Adipocyte (in vitro differentiated cells): ENCODE measurements at places on chromosomes 6 and 20.

DNA sequence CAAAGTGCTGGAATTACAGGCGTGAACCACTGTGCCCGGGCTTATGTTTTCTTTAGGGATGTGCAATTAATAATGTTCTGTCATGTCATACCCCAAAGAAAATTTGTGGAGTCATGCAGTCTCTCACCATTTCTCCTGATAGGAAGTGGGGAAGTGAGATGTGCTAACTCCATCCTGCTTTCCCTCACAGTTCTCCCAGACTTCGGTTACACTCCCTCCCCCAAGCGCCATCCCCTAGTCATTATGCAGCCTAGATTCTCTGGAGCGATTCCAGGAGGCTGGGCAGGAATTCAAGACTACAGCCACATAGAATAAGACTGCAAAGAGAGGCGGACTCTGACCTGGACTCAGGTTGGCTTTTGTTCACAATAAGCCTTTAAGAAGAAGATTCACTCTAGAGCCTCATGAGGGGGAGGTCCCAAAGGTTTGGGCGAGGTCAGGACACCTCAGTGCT lies 271.4 kb downstream of the ALDH8A1 start:
- no peak for DNase-seq

DNA sequence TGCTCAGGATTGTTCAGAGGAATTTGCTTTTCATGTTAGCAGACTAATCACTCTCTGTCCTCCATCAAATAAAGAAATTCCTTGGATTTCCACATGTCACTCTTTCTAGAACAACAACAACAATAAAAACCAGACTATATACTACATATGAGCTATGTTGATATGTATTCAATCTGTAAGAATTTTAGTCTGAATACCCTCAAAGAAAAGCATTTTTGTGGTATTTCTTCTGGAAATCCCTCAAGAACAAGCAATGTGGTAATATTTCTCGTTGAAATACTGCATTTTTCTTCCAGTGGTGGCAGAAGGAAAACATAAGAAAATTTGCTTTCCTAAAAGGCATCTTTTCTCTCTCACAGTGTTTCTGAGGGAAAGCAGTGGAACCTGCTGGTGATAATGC lies 312.6 kb upstream of the RSPO3 start:
- peak; percentile 86 for DNase-seq

- no peak for DNase-seq
These were observed 24.3 kb upstream of the HDGFL1 start for GRCh38 chr6:22545051-22545450.

- DNase-seq, result no peak
These were observed 133.6 kb downstream of the SH3BGRL2 start for GRCh38 chr6:79764747-79765146.

DNA sequence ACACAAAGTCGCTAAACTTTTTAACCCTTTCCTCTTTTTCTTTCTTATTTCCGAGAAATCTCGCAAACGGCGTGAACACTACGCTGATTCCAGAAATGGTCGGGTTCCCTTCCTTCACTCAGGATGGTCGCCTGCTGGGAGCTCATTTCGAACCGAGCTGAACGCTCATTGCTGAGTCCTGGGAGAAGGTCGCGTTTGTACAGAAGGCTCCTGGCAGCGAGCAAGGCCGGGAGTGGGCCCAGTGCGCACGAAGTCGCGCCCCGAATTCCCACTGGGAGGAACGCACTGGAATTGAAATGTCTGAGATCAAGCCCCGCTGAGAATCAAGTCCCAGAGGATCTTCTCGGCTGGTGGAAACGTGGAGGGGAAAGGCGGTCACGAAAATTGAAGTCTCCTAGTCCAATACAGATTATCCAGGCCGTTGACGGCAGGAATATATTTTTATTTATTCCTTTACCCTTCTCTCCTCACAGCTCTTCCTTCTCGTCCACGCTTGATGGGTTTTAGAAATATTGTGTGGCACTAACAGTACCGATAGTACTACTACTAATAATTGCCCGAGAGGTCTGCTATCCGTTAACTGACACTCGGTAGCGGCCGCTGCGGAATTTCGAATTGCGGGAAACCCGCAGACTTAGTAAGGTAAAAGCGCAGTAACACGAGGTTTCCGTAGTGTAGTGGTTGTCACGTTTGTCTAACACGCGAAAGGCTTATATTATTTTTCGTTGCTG lies 207.2 kb upstream of the ZNF184 start:
- DNase-seq, result no peak

DNA sequence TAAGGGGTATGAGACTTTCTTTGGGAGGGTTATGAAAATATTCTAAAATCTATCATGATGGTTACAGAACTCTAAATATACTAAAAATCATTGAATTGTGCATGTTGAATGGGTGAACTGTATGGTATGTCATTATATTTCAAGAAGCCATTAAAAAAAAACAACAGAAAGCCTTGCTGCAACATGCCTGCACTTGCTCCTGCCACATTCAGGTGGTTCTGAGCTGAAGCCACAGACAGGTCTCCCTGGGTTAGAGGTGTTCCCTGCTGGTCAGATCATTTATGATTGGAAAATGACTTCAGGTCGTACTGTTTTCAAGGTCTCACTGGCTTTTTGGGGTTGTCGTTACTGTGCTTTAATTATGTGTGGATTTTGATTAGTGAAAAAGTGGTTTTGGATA lies 13.3 kb downstream of the GMPR start:
- no peak for DNase-seq

DNA sequence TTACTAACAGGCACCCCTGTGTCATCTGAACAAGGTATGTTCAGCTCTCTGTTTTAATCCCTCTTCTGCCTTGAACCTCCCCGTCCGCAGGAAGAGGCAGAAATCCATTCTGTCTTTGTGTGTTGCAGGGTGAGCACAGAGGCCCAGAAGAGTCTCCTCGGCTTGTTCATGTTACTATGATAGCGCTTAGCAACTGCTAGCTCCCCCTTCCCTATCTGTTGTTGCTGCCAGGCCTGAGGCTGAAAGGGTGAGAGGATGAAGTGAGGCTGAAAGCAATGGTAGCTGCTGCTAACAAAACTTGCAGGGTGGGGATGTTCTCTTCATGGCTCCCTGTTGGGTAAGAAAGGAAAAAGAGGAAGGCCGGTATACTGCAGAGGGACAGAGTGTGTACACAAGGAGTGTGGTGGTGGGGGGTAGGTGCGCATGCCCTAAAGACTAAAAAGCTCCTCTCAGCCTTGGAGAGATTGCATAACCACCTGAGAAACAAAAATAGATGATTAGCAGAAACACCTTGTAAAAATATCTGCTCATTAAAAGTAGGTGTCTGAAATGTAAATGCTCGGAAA lies 55.2 kb upstream of the CITED2 start:
- no peak for DNase-seq

GRCh38 chr20:41783423-41784208 lies 165.4 kb upstream of the CHD6 start:
- DNase-seq, result no peak

DNA sequence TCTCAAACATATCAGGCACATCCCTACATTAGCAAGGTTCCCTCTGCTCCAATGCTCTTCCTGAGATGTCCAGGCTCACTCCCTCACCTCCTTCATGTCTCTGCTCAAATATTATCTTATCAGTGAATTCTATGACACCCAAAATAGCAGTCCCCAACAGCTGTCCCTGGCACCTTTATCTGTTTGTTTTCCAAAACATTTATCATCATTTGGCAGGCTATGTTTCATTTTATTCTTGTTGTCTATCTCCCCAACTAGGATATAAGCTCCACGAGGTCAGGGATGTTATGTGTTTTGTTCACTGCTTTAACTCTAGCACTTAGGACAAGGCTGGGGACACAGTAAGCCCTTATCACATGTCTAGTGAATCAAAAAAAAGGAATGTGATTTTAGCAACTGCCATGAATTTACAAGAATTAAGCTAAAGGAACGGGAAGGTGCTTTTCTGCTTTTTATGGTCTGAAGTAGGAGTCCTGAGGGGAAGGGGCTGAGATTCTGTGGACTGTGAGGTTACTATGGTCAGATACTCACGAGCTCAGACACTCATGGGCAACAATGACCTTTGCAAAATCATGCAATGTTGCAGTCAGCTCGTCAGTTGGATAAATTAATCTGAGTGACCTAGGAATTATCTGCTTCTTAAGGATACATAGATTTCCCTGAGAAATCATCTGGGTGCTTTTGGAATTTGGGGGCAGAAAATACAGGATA lies 1.9 kb upstream of the IL22RA2 start:
- DNase-seq, result no peak

DNA sequence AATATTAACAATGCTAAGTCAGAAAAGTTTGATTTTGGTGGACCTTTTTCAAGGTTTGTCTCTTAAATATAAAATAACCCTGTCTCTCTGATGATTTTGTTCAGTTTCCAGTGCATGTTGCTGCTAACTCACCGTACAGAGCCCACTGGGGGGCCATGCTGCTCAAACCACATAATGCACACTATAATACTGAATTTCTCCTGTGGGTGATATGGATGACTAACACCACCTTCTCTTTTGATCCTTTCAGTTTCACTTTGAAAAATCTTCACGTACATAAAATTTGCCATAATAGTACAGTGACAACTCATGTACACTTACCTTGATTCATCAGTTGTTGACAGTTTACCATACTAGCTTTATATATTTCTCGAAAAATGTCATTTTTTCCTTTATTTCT lies 506.6 kb upstream of the MAN1A1 start:
- peak; percentile 6 for DNase-seq

GRCh38 chr20:46771195-46771588 lies 61.7 kb downstream of the SLC2A10 start:
- DNase-seq, result no peak

- no peak for DNase-seq
These were observed 107.0 kb downstream of the HIVEP1 start for GRCh38 chr6:12119085-12119588.

DNA sequence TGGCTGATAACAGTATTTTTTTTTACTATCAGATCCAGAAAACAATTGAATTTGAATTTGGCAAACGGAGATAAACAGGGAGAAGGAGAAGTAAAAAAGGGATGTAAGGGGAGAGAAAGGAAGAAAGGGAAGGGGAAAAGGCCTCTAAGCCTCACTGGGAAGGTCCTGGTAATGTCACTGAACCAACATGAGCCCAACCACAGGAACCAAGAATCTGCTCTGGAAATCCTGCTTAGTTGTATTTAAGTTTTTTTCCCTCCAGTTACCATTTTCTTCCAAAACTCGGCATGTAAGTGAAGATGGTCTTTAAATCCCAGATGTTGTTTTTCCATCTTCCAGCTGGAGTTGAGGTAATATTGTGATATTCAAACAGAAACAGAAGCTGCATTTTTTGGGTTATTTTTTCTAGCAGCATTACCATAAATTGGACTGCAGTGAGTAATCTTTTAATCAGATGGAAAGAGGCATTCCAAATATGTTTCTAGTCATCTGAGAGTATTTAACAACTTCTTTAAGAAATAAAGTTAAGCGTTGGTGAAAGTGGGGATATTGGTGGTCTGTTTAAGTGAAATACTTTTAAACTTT lies 91.1 kb downstream of the TXNDC5 start:
- DNase-seq, result peak; percentile 63

DNA sequence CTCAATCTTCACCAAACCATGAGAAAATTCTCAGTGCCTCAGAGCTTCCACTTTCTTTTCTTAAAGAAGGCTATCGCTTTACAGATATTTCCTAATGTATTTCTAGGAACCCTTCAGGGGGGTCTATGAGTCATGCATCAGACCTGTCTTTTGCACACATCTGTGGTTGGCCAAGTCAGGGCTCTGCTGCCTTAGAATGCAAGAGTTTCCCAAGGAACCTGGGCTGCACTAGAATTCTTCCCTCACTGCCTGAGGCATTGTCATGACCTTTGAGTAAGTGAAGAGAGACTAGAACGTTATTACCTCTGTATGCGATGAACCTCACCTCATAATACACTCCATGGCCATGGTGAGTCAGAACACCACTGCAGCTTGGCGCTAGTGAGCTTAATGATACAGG lies 365.0 kb upstream of the ID4 start:
- DNase-seq, result peak; percentile 91

GRCh38 chr6:43277643-43278523 lies 20.2 kb upstream of the SLC22A7 start:
- DNase-seq, result no peak

DNA sequence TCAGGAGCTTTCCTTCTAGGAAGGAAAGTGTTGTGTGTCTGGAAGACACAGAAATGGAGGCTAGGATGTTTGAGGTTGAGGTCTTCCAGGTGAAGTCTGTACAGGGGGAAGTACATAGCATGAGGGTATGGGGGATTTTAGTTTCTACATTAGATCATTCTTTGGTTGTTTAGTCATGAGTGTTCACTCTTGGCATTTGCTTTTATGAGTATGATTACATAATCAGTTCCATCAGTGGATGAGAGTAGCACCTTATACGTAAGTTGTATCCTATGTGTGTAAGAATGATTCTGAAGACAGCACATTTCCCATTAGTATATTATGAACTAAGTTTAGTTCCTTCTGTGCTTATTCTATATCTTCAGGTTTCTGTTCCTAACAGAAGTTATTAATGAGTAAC lies 1.9 kb downstream of the CDYL start:
- DNase-seq, result no peak

DNA sequence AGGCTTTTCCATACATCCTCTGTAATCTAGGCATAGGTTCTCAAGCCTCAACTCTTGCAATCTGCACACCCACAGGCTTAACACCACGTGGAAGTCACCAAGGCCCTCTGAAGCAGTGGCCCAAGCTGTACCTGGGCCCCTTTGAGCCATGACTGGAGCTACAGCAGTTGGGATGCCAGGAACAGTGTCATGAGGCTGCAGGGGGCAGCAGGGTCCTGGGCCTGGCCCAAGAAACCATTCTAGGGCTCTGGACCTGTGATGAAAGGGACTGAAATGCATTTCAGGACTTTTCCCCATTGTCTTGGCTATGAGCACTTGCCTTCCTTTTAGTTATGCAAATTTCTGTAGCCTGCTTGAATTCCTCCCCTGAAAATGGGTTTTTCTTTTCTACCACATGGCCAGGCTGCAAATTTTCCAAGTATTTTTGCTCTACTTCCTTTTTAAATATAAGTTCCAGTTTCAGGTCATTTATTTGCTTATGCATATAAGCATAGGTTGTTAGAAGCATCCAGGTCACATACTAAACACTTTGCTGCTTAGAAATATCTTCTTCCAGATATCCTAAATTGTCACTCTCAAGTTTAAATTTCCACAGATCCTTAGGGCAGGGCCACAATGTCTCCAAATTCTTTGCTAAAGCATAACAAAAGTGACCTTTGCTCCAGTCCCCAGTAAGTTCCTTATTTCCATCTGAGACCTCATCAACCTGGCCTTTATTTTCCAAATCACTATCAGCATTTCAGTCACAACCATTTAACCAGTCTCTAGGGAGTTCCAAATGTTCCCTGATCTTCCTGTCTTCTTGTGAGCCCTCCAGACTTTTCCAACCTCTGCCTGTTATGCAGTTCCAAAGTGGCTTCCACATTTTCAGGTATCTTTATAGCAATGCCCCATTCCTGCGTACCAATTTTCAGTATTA lies 48.6 kb upstream of the CD2AP start:
- DNase-seq, result no peak
